Bronchus fibroblast of lung (primary cell): ENCODE measurements at places on chromosomes 13 and 19. TPM values are rescaled to one million over a fixed set of nuclear protein-coding genes. Genes with fewer than 3 reads are reported as not detected.

Gene RFPL4AL1
- not detected in 2 replicates for total RNA-seq

Gene SLC7A9
- total RNA-seq: 0.17 TPM in 1 of 2 replicates, not detected in the other

Gene SLC8A2
- not detected in 2 replicates for total RNA-seq

Gene DACH1
- total RNA-seq: under 0.01 and 0.17 TPM in 2 replicates

Gene GEMIN7
- 34.6 and 45.5 TPM in 2 replicates for total RNA-seq

Gene KIR3DL1
- total RNA-seq: not detected in 2 replicates
